ENCODE measurements at places on chromosomes 13 and 19.

DNA sequence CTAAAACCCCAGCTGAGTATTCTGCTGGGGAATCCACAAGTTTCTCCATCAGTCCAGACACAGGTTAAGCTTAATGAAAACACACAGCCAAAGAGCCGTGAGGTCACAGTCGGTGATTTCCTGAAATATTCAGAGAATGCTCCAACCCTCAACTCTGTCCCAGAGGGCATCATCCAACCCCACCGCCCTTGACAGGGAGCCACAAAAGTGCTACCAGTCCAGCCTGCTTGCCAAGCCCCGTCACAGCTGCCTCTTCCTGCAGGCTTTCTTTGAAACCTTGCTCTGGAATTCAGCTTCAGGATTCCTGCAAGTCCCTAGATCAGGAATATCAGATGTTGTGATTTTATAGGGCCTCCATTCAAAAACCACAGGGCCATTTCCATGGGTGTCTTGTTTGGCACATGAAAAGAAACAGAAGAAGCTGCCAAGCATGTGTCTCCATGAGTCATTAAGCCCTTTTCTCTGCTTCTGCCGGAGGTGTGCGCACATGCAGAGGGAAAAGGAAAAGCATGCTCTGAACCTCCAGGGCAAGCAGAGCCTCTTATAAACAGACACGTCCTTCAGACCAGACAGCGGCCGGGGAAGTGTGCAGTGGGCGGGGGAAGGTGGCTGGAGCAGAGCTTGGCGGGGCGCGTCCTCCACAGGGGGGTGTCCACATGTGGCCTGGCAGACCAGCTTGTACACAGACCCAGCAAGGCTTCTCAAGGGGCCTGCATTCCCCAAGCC, 164.7 kb downstream of the KATNAL1 start:
- no peak for DNase-seq

- DNase-seq, result no peak
Measured at GRCh38 chr19:34633802-34634201, 43.2 kb downstream of the SCGB2B2 start.

DNA sequence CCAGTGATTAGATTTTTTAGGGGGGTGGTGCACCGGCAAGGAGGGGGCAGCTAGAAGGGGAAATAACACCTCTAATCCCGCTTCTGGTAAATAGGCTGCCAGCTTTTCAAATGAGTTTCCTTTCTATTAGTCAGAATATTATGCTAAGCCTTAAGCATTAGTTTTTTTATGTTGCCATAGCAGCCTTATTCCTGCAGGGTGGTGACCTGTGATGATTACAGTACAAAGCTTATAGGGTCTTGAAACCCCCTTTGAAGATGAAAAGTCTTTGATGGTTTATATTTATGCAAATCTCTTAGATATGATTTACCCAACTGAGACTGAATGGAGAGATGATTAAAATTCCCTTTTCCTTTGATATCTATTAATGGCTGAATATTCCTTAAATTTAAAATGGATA, 109.8 kb downstream of the ZIC5 start:
- no peak for DNase-seq

DNA sequence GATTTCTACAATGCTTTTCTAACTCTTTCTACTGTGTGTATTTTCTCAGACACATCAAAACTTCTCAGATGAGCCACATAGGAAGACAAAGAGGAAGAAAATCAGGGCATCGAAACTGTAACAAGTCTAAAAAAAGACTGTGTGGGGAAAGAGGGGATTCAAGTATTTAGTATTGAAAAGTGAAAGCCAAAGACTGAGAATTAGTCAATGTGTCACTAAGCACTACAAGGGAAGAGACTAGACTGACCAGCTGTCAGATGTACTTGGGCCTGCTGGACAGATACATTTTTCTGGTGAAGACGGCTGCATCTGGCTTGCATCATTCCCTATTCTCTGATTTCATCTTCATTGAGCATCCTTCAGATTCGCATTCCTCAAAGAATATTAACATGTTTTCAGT, 25.4 kb downstream of the COMMD6 start:
- DNase-seq, result no peak

GRCh38 chr19:3849092-3849491, 19.7 kb downstream of the ZFR2 start:
- DNase-seq, result no peak

DNA sequence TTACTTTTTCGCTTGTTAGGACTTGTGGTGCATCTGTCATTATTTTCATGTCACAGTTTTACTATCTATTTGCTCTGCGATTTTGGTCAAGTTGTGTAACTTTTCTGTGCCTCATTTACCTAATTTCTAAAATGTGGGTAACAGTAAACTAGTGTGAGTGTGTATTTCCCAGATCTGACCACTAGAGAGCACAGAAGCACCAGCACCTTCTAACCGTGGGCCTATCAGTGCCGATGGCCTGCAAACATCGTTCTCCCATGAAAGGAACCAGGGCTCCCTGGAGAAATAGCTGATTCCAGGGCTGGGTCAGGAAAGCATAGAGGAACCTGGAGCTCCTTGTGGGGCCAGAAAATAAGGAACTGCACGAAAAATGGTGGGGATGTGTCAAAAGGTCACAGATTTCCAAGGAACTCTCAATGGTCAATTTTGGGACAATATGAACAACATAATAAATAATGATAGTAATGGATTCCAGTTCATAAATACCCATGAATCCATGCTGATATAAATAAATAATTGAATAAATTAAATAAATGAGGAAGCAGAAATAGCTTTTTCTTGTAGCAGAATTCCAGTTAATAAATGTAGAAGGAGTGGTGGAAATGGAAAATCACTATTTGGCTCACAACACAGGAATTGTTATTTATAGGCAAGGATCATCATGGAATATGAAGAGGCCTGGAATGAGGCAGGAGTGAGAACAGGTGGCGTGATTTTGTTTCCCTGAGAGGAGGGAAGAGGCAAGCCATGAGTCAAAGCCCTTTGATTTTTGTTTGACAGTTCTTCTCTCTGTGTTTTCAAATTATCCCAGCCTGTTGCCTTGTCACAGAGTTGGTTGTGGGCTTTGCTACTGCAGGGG, 31.1 kb downstream of the CEACAM8 start:
- DNase-seq, result no peak

DNA sequence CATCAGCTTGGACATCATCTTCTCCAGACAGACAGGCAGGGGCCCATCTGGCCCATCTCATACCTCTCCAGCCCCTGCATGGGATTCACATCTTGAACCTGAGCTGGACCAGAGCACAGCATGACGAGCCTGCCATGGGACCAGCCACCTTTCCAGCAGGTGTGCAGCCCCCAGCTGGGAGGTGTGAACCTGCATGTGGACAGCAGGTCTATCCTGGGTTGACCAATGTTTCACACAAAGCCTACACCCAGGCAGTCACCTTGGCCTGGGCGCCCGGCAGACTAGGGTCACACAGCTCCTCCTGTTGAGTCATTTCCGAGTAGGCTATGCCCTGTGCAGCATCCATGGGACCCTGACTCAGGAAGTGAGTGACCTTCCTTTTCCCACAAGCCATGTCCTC, 41.4 kb downstream of the MAU2 start:
- DNase-seq, result no peak

DNA sequence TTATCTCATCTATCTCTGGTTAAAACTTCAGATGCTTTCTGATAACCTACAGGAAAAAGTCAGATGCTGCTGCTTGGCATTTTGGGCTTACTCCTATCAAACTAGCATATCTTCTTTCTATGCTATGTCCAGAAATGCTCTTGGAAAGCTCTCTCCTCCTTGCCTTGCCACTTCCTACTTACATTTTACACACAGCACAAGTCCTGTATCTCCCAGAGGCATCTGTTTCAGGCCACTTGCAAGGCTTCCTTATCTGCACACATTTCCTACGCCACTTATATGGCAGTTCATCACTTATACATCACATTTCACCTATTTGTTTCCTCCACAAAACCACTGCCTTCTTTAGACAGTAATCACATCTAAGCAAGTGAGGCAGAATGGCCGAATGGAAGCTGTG, 220.3 kb downstream of the DNAJC15 start:
- no peak for DNase-seq

DNA sequence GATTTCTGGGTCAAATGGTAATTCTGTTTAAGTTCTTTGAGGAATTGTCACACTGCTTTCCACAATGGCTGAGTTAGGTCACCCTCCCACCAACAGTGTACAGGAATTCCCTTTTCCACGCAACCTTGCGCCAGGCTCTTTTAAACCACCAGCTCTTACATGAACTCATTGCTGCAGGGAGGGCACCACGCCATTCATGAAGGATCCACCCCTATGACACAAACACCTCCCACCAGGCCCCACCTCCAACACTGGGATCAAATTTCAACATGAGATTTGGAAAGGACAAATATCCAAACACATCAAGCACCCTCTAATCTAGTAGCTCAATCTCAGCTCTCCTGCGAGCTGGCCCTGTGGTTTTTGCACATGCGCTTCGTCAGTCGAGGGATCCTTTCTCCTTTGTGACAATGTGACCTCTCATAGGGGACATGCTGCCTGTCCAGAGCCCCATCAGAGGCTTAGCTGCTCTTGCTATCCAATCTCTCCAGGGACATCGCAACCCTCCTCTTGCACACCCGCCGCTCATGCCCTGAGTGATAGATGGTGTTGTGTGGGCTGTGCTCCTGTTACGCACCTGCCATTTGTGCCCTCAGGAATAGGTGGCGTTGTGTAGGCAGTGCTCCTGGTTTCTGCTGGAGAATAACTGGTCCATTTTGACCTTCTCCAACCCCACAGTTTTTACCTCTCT, 328.0 kb downstream of the UQCRFS1 start:
- DNase-seq, result no peak

DNA sequence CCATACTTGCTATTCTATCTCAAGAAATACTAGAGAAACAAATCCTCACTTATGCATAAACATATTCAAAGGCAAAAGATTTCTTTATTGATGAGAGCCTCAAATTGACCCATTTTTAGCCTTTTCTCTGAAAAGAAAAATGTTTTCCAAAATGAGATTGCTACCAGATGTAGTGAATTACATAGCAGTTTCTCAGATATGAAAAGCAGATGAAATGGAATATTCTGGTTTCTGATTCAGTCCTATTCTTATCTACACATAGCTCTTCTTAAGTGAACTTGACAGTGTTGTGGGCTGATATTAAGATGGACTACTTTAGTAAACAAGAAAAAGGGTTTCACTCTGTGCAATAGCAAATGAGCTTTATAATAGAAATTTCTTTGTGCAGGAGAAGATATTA, 183.5 kb downstream of the DNAJC15 start:
- no peak for DNase-seq

DNA sequence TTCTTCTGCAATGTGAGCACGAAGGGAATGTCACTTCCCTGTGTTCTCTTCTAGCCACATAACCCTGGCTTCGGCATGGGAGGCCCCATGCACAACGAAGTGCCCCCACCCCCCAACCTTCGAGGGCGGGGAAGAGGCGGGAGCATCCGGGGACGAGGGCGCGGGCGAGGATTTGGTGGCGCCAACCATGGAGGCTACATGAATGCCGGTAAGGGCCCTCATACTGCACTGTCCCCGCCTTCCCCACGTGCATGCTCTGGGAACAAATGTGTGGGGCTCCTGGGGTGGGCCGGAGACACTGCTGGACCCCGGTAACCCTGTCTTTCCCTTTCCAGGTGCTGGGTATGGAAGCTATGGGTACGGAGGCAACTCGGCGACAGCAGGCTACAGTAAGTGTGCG, 17.7 kb upstream of the QTRT1 start:
- DNase-seq, result no peak

- DNase-seq, result no peak
Measured at GRCh38 chr13:109361562-109362289, 424.7 kb downstream of the IRS2 start.

DNA sequence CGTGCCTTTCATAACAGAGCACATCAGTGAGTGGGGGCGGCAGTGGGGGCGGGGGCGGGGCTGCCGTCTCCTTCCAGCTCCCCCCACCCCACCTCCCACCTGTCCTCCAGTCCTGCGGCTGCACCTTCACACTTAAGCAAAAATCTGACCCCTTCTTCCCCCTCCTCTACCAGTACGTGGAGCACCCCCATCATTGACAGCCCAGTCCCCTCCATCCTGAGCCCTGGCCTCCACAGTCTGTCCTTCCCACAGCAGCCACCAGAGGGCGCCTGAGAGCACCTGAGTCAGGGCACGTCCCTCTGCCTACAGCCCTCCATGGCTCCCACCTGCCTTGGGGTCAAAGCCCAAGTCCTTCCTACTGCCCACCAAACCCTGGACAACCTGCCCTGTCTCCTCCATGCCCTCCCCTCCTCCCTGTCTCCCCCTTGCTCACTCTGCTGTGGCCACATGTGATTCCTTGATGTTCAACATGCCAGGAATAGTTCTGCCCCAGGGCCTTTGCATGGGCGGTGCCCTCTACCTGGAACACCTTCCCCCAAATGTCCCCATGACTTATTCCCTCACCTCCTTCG, 4.0 kb downstream of the EBI3 start:
- DNase-seq, result no peak

- no peak for DNase-seq
Measured at GRCh38 chr19:2154587-2155075, 3.3 kb upstream of the AP3D1 start.

- DNase-seq, result no peak
Measured at GRCh38 chr19:7295912-7296536, 1.8 kb upstream of the INSR start.

DNA sequence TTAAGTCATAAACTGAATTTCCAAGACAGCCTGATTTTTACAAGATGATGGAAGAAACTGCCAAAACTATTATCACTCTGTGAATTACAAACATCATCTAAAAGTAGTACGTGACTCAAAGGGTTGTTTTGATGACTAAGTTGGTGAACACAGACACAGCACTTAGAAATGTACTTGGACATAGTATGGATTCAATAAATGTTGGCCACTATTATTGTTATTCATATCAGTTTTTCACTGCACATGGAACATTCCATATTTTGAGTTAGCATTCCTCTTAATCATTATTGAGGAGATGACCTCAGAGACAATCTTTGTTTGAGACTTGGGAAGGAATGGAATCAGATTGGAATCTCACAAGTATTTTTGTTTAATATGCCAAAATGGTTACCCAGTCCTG, 172.9 kb downstream of the OXGR1 start:
- DNase-seq, result no peak
